ENCODE measurements at places on chromosomes 5 and 9.

GRCh38 chr9:16131264-16131663 is 578.4 kb downstream of the CCDC171 start:
- DNase-seq: no peak

- DNase-seq: no peak
Measured at GRCh38 chr9:21239911-21240310, at the start of gene IFNA14. Gene IFNA14, minus strand, starts transcription at chr9:21240005. Its CDS starts 70 bp downstream, at chr9:21239935.

GRCh38 chr9:8907868-8908267 is 1108.3 kb upstream of the DMAC1 start:
- no peak for DNase-seq

DNA sequence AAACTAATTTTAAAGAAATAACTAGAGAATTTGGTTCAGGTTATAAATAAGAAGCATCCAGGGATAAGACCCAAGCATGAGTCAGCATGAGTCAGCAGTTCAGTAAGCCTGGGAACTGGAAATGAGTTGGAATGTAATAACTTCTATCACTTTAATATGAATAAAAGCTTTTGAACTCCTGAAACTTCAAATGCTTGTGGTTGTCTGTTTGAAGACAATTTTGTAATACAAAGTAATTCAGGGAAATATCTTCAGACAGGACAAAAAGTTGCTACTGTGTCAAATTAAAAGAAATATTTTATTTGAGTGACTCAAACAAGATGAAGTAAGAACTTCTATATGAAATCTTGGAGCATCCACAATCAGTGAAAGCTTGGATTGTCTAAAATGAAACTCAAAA is 331.2 kb upstream of the DAB2 start:
- no peak for DNase-seq

- peak; percentile 64 for DNase-seq
Measured at GRCh38 chr5:145531038-145531734, 304.0 kb downstream of the PRELID2 start.

- DNase-seq: no peak
Measured at GRCh38 chr5:168151041-168151440, 140.4 kb upstream of the WWC1 start.

GRCh38 chr9:6460189-6460768 is 47.3 kb downstream of the UHRF2 start:
- no peak for DNase-seq
